Nucleus accumbens (tissue), 56 donors: ENCODE measurements at places on chromosomes 13 and 19.
A peak's percentile ranks its signal among the peaks of the same experiment; 100 is the strongest.

- no peak for DNase-seq
These were observed 214.7 kb downstream of the POSTN start for GRCh38 chr13:37383856-37384370.

GRCh38 chr13:43848001-43848649 is 31.4 kb downstream of the CCDC122 start:
- no peak for DNase-seq

DNA sequence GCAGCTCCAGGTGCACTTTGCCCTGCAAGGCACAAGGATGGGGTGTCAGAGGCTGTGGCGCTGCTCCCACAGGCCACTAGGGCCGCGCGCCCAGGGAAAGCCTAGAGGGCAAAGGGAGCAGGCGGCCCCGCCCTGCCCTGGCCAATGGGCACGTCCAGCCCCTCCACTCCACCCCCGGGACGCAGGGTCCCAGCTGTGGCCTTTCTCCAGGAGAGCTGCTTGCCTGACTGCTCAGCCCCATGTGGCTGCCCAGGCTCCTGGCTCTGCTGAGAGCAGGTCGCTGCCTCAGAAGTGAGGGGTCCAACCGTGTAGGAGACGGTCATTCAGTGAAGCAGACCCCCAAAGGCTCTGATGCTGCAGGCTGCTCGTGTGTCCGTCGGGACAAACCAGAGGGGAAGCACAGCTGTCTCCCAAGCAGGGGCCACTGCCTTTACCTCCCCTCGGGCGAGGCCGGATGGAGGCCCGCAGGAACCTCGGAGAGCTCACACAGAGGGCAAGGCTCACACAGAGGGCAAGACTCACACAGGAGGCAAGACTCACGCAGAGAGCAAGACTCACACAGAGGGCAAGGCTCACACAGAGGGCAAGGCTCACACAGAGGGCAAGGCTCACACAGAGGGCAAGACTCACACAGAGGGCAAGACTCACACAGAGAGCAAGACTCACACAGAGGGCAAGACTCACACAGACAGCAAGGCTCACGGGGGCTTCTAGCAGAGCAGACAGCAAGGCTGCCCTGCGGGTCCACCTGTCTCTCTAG is 56.2 kb upstream of the C13orf46 start:
- no peak for DNase-seq

DNA sequence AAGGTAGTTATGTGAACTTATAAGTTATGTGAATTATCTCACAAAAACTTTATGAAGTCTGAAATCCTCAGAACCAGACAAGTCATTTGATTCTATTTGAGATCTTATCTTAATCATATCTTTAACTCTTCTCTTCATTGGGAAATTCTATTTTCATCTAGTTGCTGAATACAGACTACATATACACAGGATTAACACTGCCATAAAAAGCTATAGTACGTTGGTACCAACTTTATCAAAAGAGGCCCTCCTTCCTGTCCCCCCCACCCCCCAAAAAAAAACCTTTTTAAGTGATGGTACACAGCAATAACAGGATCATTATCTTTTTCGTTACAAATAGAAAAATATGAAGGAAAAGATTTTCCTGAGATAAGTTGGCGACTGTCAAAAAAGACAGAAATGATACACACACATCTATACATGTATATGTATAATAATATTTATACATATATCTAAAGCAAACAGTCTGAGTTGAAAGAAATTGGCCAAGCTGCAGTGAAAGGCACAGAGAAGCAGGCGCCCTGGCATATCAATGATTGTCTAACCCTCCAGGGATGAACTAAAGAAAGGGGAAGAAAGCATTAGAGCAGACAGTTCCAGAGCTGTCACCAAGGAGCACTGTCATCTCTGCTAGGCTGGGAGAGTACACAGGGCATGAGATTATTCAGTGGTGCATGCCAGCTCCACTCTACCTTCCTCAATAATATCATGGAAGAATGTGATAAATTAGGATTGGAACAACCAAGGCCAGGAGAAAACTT is 116.7 kb downstream of the KLF12 start:
- DNase-seq = no peak

DNA sequence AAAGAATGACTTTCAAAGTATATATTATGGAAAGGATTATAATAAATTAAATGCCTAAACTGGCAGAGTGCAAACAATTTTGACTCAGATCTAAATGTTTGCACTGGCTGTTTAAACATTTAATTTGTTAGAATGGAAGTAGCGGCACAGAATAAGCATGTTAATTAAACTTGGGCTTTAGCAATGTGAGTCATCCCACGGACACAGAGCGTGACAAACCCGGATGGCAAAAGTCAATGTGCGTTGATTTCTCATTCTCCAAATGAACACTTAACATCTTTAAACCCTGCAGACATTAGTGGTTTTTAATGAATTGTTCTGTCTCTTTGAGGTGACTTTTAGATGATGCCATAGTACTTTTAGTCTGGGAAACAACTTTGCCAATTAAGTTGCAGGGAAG is 38.4 kb downstream of the PCDH8 start:
- DNase-seq = no peak

- DNase-seq = no peak
These were observed 174.0 kb upstream of the LSM14A start for GRCh38 chr19:33998302-33998701.

DNA sequence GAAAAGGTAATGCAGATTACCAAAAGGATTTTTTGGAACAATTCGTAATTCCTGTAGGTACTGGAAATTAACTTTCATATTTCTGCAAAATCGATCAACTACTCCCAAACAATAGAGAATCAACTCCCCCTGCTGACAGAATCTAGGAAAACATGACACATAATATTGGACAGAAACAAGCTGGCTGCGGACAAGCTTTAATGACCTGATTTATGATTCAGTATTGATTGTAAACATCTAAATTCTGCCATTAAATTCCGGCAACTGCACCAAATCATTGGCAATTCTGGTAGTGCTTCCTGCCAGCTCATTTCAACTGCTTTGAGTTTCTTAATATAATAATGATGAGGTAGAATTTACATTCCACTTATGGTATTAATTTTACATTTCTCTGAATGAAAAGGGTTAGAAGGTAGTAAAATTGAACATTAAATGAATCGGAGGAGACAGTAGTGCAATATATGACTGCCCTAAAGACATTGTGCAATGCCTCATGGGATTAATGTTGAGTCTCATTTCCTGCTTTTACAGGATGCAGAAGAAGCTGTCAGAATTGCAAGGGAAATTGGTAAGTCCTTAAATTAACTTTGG is 146.5 kb downstream of the PCCA start:
- no peak for DNase-seq

- DNase-seq = no peak
These were observed 1395.2 kb downstream of the PCDH9 start for GRCh38 chr13:65834897-65835296.

DNA sequence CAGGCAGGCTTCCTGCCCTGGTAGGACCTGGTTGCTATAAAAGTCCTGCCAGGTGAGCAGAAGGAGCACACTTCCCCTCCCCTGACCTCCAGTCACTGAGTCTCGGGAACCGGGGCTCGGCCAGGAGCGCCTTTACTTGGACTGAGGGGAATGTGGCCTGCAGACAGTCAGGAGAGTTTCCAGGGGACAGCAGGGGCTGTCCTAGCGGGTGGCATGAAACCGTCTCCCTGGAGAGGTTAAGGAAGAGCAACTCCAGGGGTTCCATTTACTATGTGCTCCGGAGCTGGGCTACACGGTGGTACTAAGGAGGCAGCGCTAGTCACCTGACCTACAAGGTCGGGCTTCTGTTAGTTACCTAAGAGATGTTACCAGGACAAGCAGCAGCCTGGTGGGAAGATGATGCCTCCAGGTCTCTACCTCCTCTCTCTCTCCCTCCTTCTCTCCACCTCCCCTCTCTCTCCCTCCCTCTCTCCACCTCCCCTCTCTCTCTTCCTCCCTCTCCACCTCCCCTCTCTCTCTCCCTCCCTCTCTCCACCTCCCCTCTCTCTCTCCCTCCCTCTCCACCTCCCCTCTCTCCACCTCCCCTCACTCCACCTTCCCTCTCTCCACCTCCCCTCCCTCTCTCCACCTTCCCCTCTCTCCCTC is 4.1 kb upstream of the CNOT3 start:
- DNase-seq = peak; percentile 3

DNA sequence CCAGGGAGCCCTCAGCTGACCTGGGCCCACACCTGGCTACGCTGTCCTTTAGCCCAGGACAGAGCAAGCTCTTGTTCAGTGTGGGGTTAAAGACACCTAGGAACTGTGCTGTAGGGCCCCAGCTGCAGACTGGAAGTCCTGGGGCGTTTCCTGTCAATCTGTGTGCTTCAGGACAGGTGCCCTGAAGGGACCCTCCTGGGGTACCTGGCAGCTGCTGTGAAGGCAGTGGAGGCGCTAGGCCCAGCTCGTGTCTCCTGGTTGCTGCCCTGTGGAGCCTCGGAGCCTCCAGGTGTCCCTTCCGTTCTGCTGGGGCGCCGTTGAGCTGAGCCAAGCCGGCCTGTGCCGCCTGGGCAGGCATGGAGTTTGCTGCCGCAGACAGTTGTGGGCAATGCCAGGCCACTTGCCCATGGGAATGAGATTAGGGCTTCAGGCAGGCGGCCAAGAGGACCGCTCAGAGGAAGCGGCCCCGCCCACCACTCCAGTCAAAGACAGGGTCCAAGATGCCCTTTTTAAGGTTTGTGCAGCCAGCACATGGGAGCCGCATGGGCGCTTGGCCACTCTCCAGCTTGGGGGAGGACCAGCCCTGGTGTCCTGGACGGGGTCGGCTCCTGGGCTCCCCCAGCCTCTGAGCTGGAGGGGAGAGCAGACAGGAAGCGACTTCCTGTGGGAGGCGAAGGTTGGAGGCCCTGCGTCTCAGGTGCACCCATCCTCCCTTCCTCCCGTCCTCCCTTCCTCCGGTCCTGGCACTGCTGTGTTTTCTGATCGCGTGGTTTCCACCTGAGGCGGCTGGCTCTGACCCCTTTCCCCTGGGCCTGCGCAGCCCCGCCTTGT is 4.0 kb downstream of the PTBP1 start:
- no peak for DNase-seq

GRCh38 chr13:50700664-50701305 is 142.7 kb downstream of the DLEU7 start:
- DNase-seq = no peak

DNA sequence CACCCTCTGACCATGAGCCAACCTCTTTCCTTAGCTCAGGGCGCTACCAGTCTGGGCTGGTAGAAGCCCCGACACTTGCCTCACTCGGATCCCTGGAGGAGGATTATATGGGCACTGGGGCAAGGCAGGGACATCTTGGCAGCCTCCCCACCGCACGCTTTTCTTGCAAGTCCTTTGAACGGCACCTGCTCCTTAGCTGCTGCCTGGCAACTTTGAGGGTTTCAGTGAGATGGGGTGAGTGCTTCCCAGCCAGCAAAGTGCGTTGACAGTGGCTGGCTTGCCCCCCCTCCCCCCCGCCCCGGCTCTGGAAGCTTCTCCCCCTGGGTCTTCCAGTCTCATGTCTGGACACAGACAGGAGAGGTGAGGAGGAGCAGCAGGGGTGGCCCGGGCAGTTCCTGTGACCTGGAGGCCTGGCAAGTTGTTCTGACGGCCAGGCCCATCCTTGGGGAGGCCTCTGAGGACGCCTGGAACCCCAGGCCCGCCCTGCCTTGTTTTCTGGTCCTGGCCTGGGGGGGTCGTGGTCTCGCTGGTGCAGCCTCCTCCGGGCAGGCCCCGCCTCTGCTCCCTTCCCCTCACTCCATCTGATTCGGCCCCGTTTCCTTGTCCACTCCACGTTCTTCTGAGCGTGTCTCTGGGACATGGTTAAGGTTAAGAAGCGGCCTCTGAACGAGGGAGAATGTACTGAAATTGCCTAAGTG is 75.2 kb downstream of the ATP11A start:
- DNase-seq = no peak
